ENCODE measurements at places on chromosomes 2 and 18. TPM values are rescaled to one million over a fixed set of nuclear protein-coding genes. Genes with fewer than 3 reads are reported as not detected.

The AKAIN1 gene
- total RNA-seq = not detected

The KCNF1 gene
- not detected for total RNA-seq

The ST8SIA3 gene
- total RNA-seq = not detected

The GPR17 gene
- total RNA-seq = not detected

The TUBB8B gene
- not detected for total RNA-seq

The VRK2 gene
- total RNA-seq = 27.1 TPM

The CHRND gene
- total RNA-seq = not detected

The ACMSD gene
- total RNA-seq = not detected

The DNER gene
- 0.14 TPM for total RNA-seq

The AQP12B gene
- not detected for total RNA-seq

The DLGAP1 gene
- not detected for total RNA-seq

The TBR1 gene
- total RNA-seq = 0.05 TPM

GRCh38 chr2:7867867-7868266 lies 814.0 kb upstream of the ID2 start:
- DNase-seq = no peak

DNA sequence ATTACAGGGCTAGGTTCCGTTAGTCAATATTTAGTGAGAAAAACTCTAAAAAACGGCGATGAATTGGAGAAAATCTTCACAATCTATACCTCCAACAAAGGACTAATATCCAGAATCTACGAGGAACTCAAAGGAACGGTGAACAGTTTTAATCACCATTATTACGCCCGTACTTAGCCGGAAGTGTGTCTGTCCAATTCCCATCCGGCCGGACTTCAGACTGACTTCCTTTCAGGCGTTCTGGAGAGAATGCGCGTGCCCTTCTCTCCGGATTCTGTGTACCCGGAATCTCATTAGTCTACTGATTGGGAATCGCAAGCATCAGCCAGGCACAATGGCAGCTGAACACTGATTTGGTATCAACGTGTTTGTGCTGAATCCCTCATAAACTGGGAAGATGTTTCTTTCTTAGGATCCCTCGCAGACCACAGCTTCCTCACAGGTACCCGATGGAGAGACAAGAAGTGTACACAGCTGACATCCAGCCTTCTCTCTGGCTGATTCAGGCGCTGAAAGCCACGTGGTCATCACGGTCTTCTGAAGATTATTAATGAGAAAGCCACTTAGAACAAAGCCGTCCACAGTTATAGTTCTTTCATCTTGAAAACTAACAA lies 239.9 kb downstream of the ZNF516 start:
- DNase-seq = no peak

DNA sequence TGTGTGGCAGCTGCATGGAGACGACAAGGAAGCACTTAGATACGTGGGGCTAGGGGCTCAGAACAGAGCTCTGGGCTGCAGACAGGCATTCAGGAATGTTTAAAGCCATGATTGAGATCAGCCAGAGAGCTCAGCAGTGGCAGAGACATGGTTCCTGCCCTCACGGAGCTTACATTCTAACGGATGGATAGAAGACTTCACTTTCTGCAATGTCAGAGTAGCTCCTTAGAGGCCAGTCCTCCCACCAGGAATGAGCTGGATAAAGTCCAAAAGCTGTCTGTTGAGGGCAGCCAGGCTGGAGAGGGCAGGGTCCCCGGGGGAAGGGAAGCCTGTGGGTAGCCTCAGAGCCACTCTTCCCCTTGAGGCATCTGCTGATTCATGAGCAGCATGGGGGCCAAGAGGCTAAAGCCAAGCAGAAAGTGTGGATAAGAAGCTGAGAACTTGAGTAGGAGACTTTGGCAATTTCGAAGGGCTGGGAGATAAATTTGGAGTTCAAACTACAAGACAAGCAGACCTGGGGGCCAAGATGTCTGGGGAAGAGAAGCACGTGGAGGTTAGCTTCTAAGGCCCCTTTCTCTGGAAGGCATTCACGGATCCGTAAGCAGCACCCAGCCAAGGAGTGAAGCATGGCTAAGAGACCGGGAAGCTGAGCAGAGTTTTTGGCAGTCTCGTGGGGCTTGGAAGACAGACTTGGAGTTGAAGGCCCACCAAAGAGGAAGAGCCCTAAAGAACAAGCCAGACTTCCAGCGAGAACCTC lies 9.7 kb upstream of the CIB4 start:
- DNase-seq = no peak

- DNase-seq = no peak
These were observed 104.8 kb downstream of the TANC1 start for GRCh38 chr2:159073256-159073655.

DNA sequence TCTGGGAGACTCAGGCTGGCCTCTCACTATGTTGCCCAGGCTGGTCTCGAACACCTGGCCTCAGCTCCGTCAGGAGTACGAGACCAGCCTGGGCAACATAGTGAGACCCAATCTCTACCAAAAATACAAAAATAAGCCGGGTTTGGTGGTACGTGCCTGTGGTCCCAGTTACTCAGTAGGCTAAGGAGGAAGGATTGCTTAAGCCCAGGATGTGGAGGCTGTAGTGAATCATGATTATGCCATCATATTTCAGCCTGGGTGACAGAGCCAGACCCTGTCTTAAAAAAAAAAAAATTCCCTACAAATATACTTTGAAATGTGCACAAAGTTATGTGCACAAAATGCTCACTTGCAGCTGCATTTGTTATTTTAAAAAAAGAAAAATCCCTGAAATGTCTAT lies 26.3 kb upstream of the AGAP1 start:
- no peak for DNase-seq

Data from natural killer cell treated with Interleukin-12 subunit alpha and Interleukin-12 subunit beta and Interleukin-15 and Interleukin-18, amount 100 ng/mL, for 72 hours (primary cell).